ENCODE measurements at places on chromosomes 4 and X.
A peak's percentile ranks its signal among the peaks of the same experiment; 100 is the strongest.

GRCh38 chr4:99800332-99801004 is 16.2 kb upstream of the DAPP1 start:
- no peak for DNase-seq

DNA sequence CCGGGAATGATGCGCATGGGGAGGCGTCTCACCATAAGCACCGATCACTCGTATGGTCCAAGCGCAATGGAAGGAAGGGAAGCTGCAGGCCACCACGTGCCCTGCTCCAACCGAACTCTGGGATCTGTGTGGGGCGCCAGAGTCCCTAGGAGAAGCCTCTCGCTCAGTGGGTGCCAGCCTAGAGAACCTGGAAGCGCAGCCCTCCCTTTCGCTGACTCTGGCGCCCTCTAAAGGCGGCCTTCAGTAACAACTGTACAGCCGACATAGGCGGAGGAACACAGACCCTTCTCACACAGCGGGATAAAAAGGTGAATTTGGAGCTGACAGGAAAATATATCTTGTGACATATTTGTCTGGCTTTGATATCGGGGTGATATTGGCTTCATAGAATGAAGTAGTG is 76.0 kb downstream of the INTS6L start:
- DNase-seq = no peak

GRCh38 chr4:180058691-180059215 is 2184.4 kb upstream of the TENM3 start:
- no peak for DNase-seq

DNA sequence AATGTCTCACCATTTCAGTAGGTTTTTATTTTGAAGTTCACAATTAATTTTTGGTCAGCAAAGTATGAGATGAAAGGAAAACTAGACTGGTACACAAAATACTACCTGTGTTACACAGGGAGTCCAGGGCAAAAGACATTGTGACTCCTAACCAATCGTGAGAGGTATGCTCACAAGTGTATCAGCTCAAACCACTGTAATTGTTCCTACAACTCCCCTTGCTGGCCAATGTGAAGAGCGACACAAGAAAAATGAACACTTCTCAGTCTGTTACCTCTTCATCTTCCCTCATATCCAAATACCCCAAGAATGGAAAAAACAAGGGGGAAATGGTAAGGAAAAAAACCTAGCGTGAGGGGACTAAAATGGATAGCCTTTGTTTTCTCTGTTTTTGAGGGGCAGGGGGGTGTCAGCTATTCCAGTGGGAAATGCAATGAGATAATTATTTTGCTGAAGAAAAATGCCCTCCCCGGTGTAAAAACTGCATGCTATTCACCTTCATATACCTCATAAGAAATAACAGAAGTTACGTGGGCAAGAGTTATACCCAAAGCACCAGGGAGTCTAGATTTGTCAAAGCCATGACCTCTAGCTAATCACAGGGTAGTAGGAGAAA is 30.6 kb upstream of the NSUN7 start:
- DNase-seq = no peak

DNA sequence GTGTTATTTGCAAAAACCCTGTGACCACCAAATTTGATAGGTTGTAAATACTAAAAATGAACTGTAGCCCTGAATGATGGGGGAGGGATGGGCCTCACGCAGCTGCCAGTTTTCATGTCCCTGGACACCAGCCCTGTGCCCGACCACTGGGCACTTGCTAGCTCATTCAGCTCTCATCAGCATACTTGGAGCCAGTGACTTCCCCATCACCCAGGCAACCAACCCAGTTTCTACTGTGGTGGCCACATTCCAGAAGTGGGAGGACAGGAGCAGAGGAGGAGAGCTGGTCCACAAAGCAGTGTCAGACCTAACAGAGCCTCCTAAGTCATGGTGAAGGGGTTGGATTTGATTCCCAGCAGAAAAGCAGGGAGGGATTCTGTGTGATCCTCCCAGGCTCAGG is 128.2 kb downstream of the CPEB2 start:
- no peak for DNase-seq

GRCh38 chrX:103513067-103513466 is 6.2 kb downstream of the RAB40A start:
- DNase-seq = no peak

GRCh38 chr4:62457356-62457755 is 1257.2 kb downstream of the ADGRL3 start:
- DNase-seq = no peak

DNA sequence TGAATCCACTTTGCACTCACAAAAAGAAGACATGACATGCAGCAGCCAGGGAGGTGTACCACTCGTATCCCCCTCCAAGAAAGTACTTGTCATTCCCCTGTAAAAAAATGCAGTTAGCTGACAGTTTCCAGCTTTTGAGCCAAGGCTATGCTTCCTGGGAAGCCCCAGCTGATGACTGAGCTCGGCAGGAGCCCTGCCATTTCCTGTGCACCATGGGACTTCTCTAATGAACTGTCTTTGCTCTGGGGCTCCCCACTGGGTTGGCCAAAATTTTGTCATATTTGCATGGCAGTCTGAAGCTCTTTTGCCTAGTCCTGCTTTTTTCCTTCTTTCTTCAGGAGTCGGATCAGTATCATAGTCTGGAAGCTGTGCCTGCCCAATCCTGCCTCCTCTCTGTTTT is 104.5 kb upstream of the MAOA start:
- DNase-seq = no peak

- no peak for DNase-seq
Measured at GRCh38 chr4:116180157-116180601, 905.2 kb downstream of the TRAM1L1 start.

DNA sequence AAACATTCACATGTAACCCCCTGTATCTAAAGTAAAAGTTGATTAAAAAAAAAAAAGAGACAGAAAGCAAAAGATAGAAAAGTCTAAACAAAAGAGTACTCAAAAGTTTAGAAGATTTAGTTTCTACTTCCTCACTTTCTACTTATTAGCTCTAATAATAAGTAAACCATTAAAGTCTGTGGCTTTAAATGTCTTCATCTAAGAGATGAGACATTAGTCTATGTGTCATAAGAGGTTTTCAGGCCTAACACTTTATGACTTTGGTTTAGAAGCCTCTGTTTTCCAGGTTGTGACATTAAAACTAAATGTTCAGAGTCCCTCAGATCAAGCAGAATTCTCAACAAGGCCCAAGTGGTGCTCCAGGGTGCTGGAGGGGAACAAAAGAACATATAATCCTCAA is 42.2 kb upstream of the GUCY1A1 start:
- no peak for DNase-seq

GRCh38 chr4:41750121-41750625 is 1.6 kb upstream of the PHOX2B start:
- DNase-seq = no peak

DNA sequence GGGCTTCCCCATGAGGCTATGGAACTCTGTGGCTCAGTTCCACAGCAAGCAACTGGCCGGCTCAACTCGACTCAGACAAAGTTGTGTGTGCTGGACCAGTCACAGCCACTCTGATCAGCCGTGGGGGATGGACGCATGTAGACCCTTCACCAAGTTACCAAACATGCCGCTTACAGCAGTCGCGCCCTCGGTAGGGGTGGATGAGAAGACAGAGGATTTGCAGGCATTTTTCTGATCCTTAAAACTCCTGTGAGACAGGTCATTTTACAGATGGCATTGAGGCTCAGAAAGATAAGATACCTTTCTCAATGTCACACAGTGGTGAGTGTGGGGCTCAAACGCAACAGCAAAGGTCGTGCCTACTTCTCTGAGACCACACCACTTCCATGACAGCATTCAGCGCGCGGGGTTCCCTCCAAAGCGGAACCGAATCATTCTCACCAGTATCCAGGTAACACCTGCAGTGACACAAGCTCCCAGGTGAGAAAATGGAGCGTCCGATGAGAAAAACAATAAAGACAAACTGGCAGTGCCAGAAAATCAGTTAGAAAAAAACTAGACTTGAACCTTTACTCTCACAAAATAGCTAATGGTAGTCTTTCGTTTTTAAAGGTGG is 83.6 kb downstream of the RELL1 start:
- DNase-seq = no peak

GRCh38 chrX:1167918-1168481 is 44.4 kb downstream of the CRLF2 start:
- no peak for DNase-seq

DNA sequence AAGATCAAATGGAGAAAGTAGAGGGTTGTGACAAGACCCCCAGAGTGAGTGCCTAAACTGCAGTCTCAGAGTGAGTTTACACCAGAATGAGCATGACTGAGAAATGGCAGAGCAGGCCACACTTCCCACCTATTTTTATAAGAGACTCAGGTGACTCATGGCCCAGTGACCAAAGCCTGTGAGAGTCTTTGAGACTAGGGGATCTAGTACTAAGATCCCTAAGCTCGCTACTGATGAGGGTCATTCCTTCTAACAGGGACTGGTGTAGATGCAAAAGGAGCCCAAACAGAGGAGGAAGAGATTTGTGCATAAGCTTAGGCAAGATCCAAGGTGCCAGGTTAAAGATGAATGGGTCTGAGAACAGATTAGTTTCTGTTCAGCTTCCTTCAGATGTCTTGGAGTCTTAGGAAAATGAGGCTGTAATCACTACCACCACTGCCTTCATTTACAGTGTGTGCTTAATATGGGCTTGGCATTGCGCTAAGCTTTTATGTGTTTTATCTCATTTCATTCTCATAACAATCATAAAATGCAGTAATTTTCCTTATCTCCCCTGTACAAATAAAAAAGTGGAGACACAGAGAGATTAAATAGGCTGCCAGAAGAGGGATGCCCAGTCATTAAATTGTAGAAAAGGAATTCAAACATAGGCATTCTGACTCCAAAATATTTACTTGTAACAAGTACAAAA is 62.8 kb downstream of the RWDD4 start:
- DNase-seq = no peak

- no peak for DNase-seq
Measured at GRCh38 chrX:75131973-75132627, 24.0 kb downstream of the ABCB7 start.

GRCh38 chr4:172802032-172802431 is 366.6 kb upstream of the GALNT7 start:
- no peak for DNase-seq

- no peak for DNase-seq
Measured at GRCh38 chr4:7244331-7244665, 52.0 kb downstream of the SORCS2 start.

DNA sequence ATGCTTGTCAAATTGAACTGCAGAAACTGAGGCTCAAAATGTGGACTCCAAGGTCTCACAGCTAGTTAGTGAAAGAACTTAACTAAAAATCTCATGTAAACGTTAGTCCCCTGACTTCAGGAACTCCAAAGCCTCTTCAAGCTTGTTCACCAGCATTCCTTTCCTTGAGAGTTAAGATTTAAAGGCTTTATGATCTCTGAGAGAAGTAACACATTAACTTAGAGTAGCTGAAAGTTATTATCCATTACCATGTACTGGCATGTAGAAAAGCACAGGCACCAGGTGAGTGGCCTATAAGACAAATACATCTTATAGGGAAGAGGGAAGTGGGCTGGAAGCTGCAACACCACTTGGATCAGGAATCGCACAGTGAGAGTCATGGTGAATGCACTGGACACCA is 15.3 kb downstream of the PARM1 start:
- DNase-seq = no peak

- DNase-seq = no peak
Measured at GRCh38 chrX:14050709-14051108, 21.0 kb upstream of the GEMIN8 start.

GRCh38 chr4:154485127-154485773 is 6.3 kb downstream of the DCHS2 start:
- DNase-seq = no peak

DNA sequence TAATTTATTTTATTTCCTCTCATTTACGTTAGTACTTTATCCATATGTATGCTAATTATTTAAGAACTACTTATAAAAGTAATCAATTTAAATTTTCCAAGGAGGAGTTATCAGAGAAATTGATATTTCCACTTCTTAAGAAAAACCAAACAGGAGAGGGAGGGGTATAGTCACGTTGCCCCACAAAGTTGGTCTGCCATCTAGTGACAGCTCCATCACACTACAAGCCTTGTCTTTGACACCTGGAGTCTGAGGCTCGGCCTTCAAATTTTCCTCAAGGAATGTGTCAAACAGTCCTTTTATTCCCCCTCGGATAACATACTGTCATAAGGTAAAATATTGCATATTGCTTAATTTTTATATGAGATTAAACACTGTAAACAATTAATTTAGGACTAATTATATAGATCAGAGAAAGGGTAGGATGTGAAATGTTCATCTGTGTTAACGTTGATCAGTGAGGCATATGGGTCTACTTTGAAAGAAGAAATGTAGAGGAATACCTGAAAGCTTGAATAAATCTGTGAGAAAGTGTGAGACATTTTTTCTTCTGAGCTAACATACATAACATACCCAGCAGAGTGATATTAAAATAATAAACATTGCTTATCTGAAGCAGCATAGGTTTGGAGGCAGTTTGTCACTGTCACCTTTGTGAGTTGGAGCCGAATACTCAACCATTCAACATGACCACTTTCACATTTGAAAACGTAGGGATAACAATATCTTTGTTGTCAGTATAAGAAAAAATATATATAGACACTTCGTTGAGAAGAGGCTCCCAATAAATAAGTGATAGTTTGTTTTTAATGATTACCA is 114.4 kb downstream of the GLRA3 start:
- DNase-seq = peak; percentile 12

- no peak for DNase-seq
Measured at GRCh38 chrX:63488546-63489373, 137.6 kb upstream of the SPIN4 start.

GRCh38 chr4:16516796-16517439 is 290.6 kb upstream of the TAPT1 start:
- peak; percentile 48 for DNase-seq

DNA sequence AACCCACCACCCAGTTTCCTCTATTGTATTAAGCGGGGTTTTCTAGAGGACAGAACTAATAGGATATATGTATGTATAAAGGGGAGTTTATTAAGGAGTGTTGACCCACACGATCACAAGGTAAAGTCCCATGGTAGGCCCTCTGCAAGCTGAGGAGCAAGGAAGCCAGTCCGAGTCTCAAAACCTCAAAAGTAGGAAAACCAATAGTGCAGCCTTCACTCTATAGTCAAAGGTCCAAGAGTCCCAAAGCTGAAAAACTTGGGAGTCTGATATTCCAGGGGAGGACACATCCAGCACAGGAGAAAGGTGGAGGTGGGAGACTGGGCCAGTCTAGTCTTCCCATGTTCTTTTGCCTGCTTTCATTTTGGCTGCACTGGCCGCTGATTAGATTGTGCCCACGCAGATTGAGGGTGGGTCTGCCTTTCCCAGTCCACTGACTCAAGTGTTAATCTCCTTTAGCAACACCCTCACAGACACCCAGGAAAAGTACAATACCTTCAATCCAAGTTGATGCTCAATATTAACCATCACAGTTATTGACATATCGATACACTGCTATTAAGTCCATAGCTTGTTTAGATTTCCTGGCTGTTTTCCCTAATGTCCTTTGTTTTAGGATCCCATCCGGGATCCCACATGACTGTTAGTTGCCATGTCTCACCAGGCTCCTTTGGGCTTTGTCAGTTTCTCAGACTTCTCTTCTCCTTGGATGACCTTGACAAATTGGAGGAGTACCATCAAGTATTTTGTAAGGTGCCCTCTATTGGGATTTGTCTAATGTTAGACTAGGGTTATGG is 12.2 kb downstream of the UCHL1 start:
- no peak for DNase-seq

- no peak for DNase-seq
Measured at GRCh38 chrX:28351801-28352200, 235.4 kb upstream of the IL1RAPL1 start.

Measured in HFF-Myc (cell line).